SJSA1 (cell line): ENCODE measurements at places on chromosomes 7 and 10. TPM values are rescaled to one million over a fixed set of nuclear protein-coding genes. Genes with fewer than 3 reads are reported as not detected.

Gene RET
- not detected in 2 replicates for total RNA-seq

Gene TLL2
- not detected in 2 replicates for total RNA-seq

Gene SYT15
- total RNA-seq: 5.2 and 8.6 TPM in 2 replicates

Gene SFMBT2
- total RNA-seq: 0.03 and 0.05 TPM in 2 replicates

Gene SLC35B4
- 12.1 and 19.6 TPM in 2 replicates for total RNA-seq

Gene GIGYF1
- 9.9 and 15.5 TPM in 2 replicates for total RNA-seq

Gene AASS
- total RNA-seq: 14.4 and 18.7 TPM in 2 replicates

GRCh38 chr7:34104992-34105391 is 199.7 kb downstream of the BMPER start:
- no peak for DNase-seq
- no peaks in the 10 kb centered on the region for H3K36me3 ChIP-seq
- no peaks in the 10 kb centered on the region for H3K27me3 ChIP-seq
- no peak overlapping the region for H3K4me3 ChIP-seq

GRCh38 chr7:102412548-102412947 is 16.4 kb downstream of the PRKRIP1 start:
- no peaks in the 10 kb centered on the region; the same call in 1 of the 2 replicates for H3K4me1 ChIP-seq
- H3K27me3 ChIP-seq: no peaks in the 10 kb centered on the region
- H3K36me3 ChIP-seq: peaks cover 93% of the 10 kb centered on the region
- no peak overlapping the region for H3K27ac ChIP-seq
- no peak overlapping the region for H3K4me3 ChIP-seq
- peak; percentile 59 for DNase-seq

- no peaks in the 10 kb centered on the region for H3K36me3 ChIP-seq
- no peak overlapping the region for H3K27ac ChIP-seq
- no peak overlapping the region for H3K4me3 ChIP-seq
- no peaks in the 10 kb centered on the region for H3K27me3 ChIP-seq
- no peak for DNase-seq
These were observed 42.5 kb downstream of the ASZ1 start for GRCh38 chr7:117384688-117385362.

GRCh38 chr10:27470885-27471284 is 33.2 kb upstream of the RAB18 start:
- no peaks in the 10 kb centered on the region for H3K36me3 ChIP-seq
- no peak overlapping the region for H3K4me3 ChIP-seq
- H3K4me1 ChIP-seq: no peaks in the 10 kb centered on the region
- no peak overlapping the region for H3K27ac ChIP-seq
- DNase-seq: no peak

GRCh38 chr7:116259156-116259870 is 49.0 kb downstream of the TES start:
- H3K27ac ChIP-seq: peak overlapping the region; percentile 83
- no peak for DNase-seq
- no peaks in the 10 kb centered on the region for H3K27me3 ChIP-seq
- H3K36me3 ChIP-seq: peaks cover 34% of the 10 kb centered on the region
- H3K4me3 ChIP-seq: no peak overlapping the region
- peaks cover 19% of the 10 kb centered on the region for H3K4me1 ChIP-seq

DNA sequence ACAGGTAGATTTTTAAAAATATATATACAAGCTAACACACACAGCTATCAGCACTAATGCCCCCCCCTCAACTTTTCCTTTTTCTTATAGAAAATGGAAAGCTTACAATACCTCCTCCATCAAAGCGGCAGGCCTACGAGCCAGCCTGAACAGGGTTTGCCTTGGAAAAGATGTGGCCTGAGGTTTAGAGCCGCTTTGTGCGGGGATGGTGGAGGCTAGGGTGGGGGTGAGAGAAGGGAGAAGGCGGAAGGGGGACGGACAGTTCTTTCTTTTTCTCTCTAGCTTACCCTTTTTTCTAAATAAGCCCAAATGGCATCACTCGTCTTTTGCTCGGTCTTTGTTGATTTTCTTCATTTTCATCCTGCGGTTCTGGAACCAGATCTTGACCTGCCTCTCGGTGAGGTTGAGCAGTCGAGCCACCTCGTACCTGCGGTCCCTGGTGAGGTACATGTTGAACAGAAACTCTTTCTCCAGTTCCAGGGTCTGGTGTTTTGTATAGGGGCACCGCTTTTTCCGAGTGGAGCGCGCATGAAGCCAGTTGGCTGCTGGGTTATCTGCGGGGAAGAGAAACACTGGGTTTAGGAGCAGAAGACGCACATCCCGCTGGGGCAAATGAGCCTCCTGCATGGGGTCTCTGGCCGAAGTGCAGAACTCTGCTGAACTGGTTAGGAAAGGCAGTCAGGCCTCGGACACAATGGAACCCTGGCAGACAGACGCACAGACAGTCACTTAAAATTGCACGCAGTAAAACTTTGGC is 1.9 kb downstream of the HOXA9 start:
- H3K4me3 ChIP-seq: peak overlapping the region; percentile 57
- H3K27ac ChIP-seq: no peak overlapping the region
- H3K4me1 ChIP-seq: peaks cover 57% of the 10 kb centered on the region

- H3K27ac ChIP-seq: no peak overlapping the region
- no peaks in the 10 kb centered on the region for H3K4me1 ChIP-seq
- no peaks in the 10 kb centered on the region for H3K36me3 ChIP-seq
- no peak overlapping the region for H3K4me3 ChIP-seq
- H3K27me3 ChIP-seq: no peaks in the 10 kb centered on the region
- DNase-seq: no peak
These were observed 30.7 kb upstream of the APBB1IP start for GRCh38 chr10:26407406-26407969.

GRCh38 chr7:82417898-82418297 is 25.7 kb downstream of the CACNA2D1 start:
- H3K36me3 ChIP-seq: no peaks in the 10 kb centered on the region
- no peak overlapping the region for H3K4me3 ChIP-seq
- H3K27ac ChIP-seq: no peak overlapping the region
- DNase-seq: no peak
- peaks cover 7% of the 10 kb centered on the region; the same call in 1 of the 2 replicates for H3K4me1 ChIP-seq

GRCh38 chr7:32056767-32057166 is 13.4 kb downstream of the PDE1C start:
- no peak overlapping the region for H3K27ac ChIP-seq
- no peaks in the 10 kb centered on the region for H3K36me3 ChIP-seq
- H3K4me3 ChIP-seq: no peak overlapping the region
- H3K4me1 ChIP-seq: peaks cover 5% of the 10 kb centered on the region; the same call in 1 of the 2 replicates
- DNase-seq: no peak

- no peak overlapping the region for H3K4me3 ChIP-seq
- peak overlapping the region; percentile 36 for H3K27ac ChIP-seq
- DNase-seq: no peak
- peaks cover 24% of the 10 kb centered on the region for H3K4me1 ChIP-seq
These were observed 81.3 kb downstream of the OSBPL3 start for GRCh38 chr7:24898691-24899090.

DNA sequence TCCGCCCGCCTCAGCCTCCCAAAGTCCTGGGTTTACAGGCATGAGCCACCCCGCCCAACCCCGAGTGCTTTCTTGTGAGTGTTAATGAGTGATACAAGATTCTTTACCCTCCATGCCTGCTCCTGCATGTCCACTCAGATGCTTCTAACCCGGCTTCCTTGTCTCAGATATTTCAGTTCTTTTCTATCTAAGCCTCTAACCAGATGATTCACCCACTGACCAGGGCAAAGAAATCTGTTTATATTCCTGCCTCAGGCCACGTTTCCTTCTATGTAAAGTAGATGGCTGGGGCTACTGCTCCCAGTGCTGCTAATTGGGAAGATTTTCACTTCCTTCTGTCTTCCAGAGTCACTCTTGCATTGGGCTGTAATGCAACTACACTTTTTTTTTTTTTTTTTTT is 395.1 kb upstream of the ANKRD30A start:
- DNase-seq: no peak
- H3K4me3 ChIP-seq: no peak overlapping the region
- H3K36me3 ChIP-seq: no peaks in the 10 kb centered on the region
- H3K27me3 ChIP-seq: no peaks in the 10 kb centered on the region
- H3K4me1 ChIP-seq: peaks cover 11% of the 10 kb centered on the region
- H3K27ac ChIP-seq: no peak overlapping the region

GRCh38 chr7:131188367-131189339 is 139.0 kb upstream of the MKLN1 start:
- no peak overlapping the region for H3K4me3 ChIP-seq
- H3K36me3 ChIP-seq: no peaks in the 10 kb centered on the region; the same call in 1 of the 2 replicates
- peaks cover 21% of the 10 kb centered on the region for H3K4me1 ChIP-seq
- peak overlapping the region; percentile 64 for H3K27ac ChIP-seq
- no peaks in the 10 kb centered on the region for H3K27me3 ChIP-seq

DNA sequence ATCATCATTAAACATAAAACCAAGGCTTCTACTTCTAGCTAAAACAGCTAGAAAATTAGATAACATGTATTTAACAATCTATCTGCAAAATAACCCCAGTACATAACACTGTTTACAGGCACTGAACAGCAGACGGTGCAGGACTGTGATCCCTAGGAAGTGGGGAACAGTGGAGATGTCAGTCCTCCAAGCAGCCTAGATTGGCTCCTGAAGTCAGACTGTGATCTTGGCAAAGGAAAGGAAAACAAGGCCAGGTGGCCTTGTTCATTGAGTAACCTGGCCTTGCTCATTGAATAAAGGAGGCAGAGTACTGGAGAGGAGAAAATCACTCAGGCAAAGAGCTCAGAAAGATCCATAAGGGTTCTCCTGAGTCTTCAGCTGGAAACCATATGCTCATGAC is 77.7 kb upstream of the DIP2C start:
- no peak overlapping the region for H3K4me3 ChIP-seq
- H3K36me3 ChIP-seq: no peaks in the 10 kb centered on the region
- DNase-seq: no peak
- no peaks in the 10 kb centered on the region for H3K4me1 ChIP-seq
- H3K27ac ChIP-seq: no peak overlapping the region

GRCh38 chr10:14608381-14609001 is 166.2 kb downstream of the FAM107B start:
- DNase-seq: no peak
- no peaks in the 10 kb centered on the region for H3K27me3 ChIP-seq
- peaks cover 15% of the 10 kb centered on the region for H3K4me1 ChIP-seq
- H3K4me3 ChIP-seq: no peak overlapping the region
- no peaks in the 10 kb centered on the region; the same call in 1 of the 2 replicates for H3K36me3 ChIP-seq

- no peak overlapping the region for H3K27ac ChIP-seq
- DNase-seq: no peak
- H3K4me3 ChIP-seq: no peak overlapping the region
- H3K27me3 ChIP-seq: no peaks in the 10 kb centered on the region
These were observed 67.9 kb upstream of the PTN start for GRCh38 chr7:137411446-137411845.

DNA sequence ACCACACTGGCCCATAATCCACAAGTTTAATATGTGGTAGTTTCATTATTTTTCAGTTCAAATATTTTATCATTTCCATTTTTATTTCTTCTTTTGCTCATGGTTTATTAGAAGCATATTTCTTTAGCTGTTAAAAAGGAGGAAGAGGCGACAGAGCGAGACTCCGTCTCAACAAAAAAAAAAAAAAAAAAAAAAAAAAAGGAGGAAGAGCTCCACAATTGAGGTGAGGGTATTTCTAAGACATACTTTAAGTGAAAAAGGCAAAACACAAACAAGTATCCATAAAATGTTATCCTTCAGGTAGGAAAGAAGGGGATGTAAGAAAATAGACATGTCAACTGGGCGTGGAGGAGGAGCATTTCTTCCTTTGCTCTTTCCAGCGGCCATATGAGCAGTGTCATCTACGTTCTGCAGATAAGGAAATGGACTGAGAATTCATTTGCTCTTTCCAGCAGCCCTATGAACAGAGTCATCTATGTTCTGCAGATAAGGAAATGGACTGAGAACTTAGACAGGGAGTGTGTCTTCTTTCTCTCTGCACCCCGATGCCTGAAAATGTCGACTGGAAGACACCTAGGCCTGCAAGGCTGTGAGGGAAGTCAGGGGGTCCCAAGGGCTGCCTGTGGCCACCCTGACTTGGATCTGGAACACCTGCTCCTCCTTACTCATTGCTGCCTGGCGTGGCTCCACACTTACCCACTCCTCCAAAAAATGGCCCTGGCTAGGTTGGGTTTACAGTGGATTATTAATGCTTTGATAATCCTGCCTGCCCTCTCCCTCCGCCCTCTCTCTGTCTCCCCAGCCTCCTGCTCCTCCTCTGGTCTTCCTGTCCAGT is 18.9 kb upstream of the RAMP3 start:
- no peaks in the 10 kb centered on the region for H3K36me3 ChIP-seq
- no peaks in the 10 kb centered on the region for H3K4me1 ChIP-seq
- H3K4me3 ChIP-seq: no peak overlapping the region
- peaks cover 7% of the 10 kb centered on the region; the same call in 1 of the 2 replicates for H3K27me3 ChIP-seq
- H3K27ac ChIP-seq: no peak overlapping the region

- peaks cover 23% of the 10 kb centered on the region for H3K4me1 ChIP-seq
- no peaks in the 10 kb centered on the region for H3K36me3 ChIP-seq
- H3K27ac ChIP-seq: no peak overlapping the region
- DNase-seq: no peak
- no peak overlapping the region for H3K4me3 ChIP-seq
These were observed 713 bp downstream of the LOXL4 start for GRCh38 chr10:98267069-98267893.

DNA sequence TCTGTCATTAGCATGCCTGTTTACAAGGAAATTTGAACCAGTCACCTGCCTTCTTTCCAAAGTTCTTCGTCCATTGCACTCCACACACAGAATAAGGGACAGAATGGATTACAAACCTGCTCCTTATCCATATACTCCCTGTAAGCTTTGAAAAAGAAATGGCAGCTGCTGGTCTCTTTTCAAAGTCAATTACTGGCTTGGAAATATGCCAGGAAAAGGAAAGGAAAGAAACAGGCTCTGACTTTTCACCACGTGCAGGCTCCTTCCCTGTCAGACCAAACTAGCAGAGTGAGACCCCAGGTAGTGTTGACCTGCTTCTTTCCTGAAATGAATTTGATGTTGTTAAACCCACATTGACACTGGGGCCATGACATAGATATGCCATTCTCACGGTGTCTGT is 84.5 kb downstream of the LHFPL3 start:
- H3K36me3 ChIP-seq: no peaks in the 10 kb centered on the region
- no peaks in the 10 kb centered on the region for H3K4me1 ChIP-seq
- no peaks in the 10 kb centered on the region for H3K27me3 ChIP-seq
- no peak overlapping the region for H3K27ac ChIP-seq
- DNase-seq: no peak
- no peak overlapping the region for H3K4me3 ChIP-seq

GRCh38 chr10:77636967-77637531 is 559 bp downstream of the KCNMA1 start:
- peaks cover 29% of the 10 kb centered on the region for H3K27me3 ChIP-seq
- no peaks in the 10 kb centered on the region for H3K36me3 ChIP-seq
- H3K27ac ChIP-seq: no peak overlapping the region
- H3K4me3 ChIP-seq: peak overlapping the region; percentile 54
- peaks cover 23% of the 10 kb centered on the region for H3K4me1 ChIP-seq

- no peak overlapping the region for H3K27ac ChIP-seq
- H3K4me3 ChIP-seq: no peak overlapping the region
- no peaks in the 10 kb centered on the region for H3K36me3 ChIP-seq
- no peak for DNase-seq
These were observed 4.6 kb downstream of the FOXL3 start for GRCh38 chr7:294440-295154.
